ENCODE measurements at places on chromosomes 3 and 15.
A peak's percentile ranks its signal among the peaks of the same experiment; 100 is the strongest.

- no peak for DNase-seq
These were observed 105.5 kb downstream of the GABRB3 start for GRCh38 chr15:26667222-26667988.

- DNase-seq: no peak
These were observed 4.5 kb downstream of the NDUFB5 start for GRCh38 chr3:179608931-179609720.

GRCh38 chr3:108485146-108485545, 25.2 kb downstream of the MYH15 start:
- no peak for DNase-seq

DNA sequence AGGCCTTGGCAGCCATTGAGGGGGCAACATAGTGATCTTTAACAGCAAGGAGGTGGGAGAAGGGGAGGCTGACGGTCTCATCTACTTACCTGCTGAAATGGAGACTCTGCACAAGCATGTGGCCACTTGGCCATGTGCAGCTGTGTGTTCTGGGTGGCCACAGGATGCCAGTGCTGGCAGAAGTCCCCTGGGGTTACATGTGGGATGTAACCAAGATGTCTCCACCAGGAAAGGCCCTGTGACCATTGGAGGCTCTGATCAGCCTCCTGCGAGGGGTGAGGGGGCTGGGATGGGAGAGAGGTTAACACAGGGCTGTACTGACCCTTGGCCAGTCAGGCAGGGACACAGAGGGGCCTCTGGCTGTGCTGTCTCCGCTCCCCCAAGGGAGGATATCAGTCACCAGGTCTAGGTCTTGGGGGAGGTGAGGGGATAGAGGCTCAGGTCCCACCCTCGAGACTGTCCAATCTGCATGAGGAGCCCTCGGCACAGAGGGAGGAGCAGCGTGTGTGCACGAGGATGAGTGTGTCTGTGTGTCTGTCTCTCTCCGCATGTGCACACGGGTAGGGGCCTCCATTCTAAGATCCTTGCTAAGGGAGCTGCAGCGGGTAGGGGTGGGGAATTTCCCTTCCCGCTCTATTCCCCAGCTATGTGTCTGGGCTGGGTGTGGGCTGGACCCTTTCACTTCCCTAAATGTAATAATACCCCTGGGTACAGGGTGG, 19.5 kb downstream of the PRKCD start:
- DNase-seq: no peak

GRCh38 chr15:26038693-26039092, 175.6 kb upstream of the ATP10A start:
- no peak for DNase-seq

- DNase-seq: no peak
These were observed 169.7 kb downstream of the KCNMB2 start for GRCh38 chr3:178705925-178706324.

- no peak for DNase-seq
These were observed 100.0 kb downstream of the THSD4 start for GRCh38 chr15:71215126-71215894.

DNA sequence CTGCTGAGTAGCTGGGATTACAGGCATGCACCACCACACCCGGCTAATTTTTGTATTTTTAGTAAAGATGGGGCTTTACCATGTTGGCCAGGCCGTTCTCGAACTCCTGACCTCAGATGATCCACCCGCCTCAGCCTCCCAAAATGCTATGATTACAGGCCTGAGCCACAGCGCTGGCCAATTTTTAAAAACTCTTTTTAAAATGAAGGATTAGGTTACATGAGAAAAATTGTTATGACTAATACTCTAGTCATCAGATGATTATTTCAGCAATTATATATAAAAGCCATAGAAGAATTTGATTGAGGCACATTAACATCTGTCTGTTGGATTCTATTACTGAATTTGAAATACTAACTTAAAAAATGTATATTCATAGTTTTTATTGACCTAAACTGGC, 134.1 kb upstream of the MNS1 start:
- no peak for DNase-seq

DNA sequence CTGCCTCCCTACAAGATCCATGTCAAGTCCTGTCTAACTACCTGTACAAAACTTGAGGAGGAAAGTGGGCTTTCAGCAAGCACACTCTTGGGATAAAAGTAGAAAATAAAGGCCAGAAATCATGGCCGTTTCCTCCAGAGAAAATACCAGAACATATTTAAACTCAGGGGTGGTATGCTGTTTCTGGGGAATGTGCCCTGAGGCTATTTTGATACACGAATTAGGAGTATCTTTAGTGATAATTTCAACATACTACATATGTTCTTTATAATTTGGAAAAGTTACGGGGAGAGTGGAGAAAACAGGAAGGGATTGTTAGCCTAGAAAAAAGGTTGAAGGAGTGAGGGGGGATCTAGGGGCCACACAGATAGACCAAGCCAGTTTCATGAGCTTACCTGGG, 18.7 kb upstream of the PDCD6IP start:
- no peak for DNase-seq

DNA sequence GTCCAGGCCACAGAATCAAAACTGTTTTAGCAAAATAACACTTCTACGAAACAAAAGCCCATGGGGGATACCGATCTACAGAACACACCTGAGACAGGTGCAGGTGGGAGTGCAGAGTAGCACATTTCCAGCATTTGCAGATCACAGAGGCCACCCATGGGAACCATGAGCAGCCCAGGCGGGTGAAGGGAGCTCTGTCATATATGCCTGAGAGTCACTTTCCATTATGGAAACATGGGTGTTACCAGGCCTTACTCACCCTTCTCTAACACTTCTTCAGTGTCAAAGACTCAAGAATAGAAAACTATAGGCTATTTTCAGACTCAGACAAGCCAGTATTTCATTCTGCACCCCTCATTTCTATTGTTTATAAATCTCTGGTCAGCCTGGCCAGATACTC, 3.5 kb downstream of the PLA1A start:
- peak; percentile 6 for DNase-seq

- no peak for DNase-seq
These were observed 299.7 kb upstream of the LMCD1 start for GRCh38 chr3:8201886-8202285.

- no peak for DNase-seq
These were observed 352.0 kb upstream of the COL8A1 start for GRCh38 chr3:99286266-99286845.

- no peak for DNase-seq
These were observed 38.1 kb upstream of the TMC3 start for GRCh38 chr15:81411969-81412633.

DNA sequence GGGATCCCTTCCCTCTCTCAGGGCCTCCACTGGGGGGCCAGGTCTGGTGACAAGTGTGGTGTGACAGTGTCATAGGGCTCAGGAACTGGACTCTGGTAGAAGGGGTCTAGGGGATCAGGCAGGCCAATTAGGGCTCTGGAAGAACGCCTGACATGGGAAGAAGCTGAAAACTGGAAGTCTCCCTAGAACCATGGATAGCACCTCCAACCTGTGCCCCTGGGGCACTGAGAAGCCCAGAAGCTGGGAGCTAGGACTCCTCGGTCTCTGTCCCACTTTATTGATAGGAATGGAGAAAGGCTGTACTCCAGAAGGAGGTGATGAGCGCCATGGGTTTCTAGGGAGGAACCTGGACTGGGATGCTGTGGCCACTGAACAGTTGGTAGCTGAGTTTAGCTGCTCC, 30.7 kb downstream of the INSYN1 start:
- DNase-seq: no peak

GRCh38 chr15:69994429-69995205, 103.1 kb downstream of the TLE3 start:
- no peak for DNase-seq

GRCh38 chr3:17290894-17291293, 406.1 kb downstream of the PLCL2 start:
- DNase-seq: no peak

DNA sequence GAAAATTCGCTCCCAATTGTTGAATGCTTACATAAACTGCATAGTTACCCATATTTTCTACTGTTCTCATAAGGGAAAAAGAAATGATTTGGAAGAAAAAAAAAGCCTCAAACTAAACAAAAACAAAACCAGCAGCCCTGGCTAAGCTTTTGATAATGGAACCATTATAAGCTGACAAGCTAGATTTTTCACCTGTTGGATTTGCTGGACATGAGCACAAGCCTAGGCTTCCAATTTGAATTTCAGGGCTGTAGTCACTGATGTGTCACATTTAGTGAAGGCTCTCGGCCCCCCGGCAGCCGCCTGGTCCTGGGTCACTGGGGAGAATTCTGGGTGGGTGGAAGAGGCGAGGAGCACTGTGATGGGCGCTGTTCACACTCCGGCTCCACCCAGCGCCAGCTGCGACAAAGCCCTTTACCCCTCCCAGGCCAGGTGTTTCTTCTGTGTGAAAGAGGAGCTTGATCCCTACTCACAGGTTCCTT, 4.6 kb downstream of the FBXL22 start:
- no peak for DNase-seq

- no peak for DNase-seq
These were observed 34.6 kb downstream of the COPS2 start for GRCh38 chr15:49120832-49121231.

GRCh38 chr3:66755924-66756323, 242.2 kb upstream of the KBTBD8 start:
- no peak for DNase-seq

DNA sequence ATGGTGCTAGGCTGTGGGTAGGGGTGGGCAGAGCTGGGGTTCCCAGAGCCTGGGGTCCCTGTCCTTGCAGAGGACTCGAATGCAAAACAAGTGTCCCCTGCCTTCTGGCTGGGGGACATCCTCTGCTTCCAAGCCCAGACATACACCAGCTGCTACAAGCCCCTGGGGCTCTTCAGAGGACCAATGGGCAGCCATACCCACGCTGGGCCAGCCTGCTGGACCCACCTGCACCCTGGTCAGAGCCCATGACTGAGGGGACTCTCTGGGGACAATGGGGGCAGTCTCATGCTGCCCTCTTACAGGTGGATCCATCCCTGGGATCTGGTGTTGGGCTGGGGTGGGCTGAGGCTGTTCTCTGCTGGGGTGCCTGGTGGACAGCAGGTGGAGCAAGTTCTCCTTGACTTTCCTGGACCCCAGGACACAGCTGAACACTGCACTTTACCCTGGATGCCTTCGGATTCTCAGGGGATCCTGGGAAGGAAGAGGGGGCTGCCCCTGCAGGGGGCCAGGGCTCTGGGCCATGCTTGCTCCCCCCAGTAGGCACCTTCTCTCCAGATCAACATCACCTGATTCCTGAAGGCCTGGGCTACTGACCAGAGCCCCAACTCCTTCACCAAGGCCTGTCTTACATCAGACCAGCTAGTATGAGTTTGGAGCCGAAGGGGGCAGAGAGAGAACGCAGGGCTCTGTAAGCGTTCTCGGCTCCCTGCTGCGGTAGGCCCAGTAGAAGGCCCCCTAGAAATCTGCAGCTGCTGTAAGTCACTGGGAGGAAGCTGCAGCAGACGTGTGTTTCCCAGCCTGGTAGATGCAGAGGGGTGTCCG, 7.2 kb upstream of the COMMD4 start:
- DNase-seq: no peak

DNA sequence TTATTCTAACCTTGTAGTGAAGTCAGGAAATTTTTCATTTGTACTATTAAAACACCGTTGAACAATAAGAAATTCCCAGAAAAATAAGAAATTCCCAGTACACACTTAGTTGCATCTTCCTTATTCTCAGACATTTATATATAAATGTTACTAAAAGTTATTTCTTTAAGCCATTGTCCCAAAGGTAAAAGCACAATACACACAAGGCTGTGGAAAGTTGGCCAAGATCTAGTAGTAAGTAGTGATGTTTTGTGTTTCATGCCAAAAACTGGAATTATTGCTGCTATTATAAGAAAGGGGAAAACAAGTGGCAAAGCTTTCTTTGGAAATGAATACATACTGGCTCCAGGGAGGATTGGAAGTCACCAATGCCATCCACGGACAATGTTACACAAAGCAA, 802.5 kb upstream of the DPPA4 start:
- DNase-seq: no peak

- DNase-seq: no peak
These were observed 525.2 kb downstream of the OCA2 start for GRCh38 chr15:27573805-27574485.

GRCh38 chr3:97994328-97994945, 22.2 kb upstream of the RIOX2 start:
- DNase-seq: no peak

GRCh38 chr15:38084289-38084688, 149.8 kb downstream of the TMCO5A start:
- no peak for DNase-seq

GRCh38 chr15:85112997-85113396, 131.3 kb downstream of the PDE8A start:
- no peak for DNase-seq

DNA sequence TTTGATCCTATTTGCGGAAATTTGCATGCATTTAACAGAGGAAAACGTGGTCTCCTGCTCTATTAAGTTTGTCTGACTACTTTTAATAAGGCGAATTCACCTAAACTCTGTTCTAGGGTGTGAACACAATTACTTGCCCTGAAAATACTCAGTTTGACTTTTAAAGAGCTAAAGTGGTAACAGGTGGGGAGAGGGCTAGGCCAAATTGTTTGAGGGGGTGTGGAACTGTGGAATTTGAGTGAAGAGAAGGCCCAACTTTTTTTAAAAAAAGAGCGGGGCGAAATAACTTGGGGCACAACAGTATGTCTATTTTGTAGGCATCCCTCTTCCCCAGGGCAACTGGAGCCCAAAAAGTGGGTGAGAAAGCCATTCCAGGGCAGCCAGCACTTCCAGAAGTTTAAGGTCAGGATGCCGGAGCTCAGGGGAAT, 580 bp upstream of the FXR1 start:
- no peak for DNase-seq

DNA sequence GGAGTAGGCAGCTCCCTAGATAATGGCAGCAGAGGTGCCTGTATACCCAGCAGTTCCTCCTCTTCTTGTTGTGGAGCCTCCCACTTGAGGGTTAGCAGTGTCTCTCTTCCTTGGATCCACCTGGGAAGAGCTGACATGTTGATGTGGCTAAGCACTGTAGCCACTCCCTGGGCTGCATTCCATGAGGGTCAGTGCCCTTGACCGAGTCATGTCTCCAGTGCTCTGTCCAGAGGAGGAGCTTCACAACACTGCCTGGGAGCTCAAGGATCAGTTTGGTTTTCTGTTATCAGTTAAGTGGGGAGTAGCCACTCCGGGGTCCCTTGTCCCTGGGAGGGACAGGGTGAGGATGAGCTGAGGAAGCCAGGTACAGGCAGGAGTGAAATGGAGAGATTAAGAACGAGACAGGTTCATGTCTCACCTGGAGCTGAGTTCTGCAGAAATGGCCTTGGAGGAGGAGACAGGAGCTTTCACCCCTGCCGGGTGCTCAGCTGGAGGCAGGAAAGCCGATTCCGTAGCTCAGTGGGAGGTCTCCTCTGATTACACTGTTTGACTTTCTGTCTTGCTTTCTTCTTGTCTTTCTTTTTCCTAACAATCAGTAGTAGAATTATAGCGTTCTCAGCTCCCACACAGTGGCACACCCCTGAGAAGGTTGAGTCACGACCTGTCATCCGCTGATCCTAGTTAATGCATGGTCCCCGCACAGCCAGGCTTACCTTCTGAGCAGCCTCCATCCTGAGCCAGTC, 57.9 kb upstream of the SEC22A start:
- DNase-seq: no peak

GRCh38 chr15:91845720-91846119, 7.8 kb upstream of the SLCO3A1 start:
- no peak for DNase-seq

Measured in stimulated activated CD4-positive, alpha-beta T cell treated with anti-CD3 and anti-CD28 coated beads, Interleukin-12 subunit alpha, Interleukin-12 subunit beta, amount 100 ng/mL, for 4 hours (primary cell).